ENCODE measurements at places on chromosomes 5 and 9.

DNA sequence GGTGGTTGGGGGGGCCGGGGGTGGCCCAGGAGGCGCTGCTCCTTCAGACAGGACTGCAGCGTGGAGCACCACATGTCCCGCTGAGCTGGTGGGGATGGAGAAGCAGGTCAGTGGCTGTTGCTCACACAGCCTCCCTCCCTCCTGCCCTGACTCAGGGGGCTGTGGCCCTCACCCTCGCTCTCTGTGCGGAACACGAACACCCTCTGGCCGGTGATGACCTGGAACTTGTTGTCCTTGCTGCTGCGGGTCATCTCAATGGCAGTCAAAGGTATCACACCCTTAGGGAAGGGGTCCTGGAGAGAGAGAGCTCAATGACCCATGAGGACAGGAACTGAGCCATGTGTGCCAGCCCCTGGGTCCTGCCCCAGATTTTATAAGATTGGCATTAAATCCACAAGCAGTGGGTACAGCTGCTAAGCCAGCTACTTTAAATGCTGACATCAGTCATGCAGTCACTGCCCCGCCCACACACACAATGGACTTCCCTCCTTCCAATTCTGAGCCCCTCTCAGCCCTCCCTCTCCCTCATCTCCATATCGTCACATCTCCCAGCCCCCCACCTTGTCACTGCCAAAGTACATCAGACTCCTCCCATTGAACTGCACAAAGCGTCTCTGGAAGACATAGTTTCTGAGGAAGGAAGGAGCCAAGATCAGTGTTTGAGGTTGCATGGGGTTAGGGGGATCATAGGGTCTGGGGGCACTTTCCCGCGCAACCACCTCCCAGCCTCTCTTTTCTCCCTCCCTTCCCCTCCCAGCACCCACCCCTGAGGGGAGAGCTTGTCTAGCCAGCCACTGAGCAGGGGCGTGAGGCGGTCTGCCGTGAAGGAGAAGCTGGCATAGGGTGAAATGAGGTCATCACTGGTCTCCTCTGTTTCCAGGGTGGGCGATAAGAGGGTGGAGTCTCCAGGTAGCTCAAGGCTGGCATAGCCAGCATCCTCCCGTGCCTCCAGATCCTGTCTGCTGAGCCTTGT is 8.9 kb downstream of the ARAP3 start:
- DNase-seq: no peak

- no peak for DNase-seq
Measured at GRCh38 chr5:1042626-1043025, 34.0 kb downstream of the NKD2 start.

- DNase-seq: no peak
Measured at GRCh38 chr9:134339183-134339806, 13.0 kb downstream of the RXRA start.

GRCh38 chr9:20286969-20287368 is 335.3 kb downstream of the MLLT3 start:
- DNase-seq: no peak

DNA sequence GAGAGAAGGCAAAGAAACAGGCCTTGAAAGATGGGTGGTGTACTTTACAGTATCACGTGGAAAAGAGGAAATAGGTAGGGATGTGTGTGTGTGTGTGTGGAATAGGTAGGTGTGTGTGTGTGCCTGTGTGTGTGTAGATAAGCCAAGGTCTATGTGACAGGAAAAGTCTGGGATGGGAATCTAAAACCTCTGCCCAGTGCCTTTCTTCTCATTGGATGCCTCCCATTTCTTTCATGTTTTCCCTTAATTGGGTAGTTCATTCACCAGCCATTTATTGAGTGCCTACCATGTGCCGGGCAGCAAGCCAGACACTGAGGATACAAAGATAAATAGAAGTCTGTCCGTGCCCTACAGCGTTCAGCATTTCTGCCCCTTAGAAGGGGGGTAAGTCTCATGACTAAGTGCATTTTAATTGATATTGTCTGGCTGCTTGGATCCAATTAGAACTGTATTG is 1.0 kb downstream of the URM1 start:
- DNase-seq: no peak

DNA sequence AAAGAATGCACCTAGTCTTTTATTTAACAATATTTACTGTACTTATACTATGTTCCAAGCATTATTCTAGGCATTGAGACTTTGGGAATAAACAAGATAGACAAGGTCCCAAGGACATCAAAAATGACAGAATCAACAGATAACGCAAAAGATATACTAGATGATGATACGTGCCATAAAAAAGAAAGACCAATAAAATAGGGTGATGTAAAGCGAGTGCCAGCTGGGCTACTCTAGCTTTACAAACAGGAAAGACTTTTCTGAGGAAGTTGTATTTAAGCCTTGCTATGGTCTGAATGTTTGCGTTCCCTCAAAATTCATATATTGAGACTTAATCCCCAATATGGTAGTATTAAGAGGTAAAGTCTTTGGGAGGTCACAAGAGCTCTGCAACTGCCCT is 310.2 kb upstream of the RGMB start:
- no peak for DNase-seq

DNA sequence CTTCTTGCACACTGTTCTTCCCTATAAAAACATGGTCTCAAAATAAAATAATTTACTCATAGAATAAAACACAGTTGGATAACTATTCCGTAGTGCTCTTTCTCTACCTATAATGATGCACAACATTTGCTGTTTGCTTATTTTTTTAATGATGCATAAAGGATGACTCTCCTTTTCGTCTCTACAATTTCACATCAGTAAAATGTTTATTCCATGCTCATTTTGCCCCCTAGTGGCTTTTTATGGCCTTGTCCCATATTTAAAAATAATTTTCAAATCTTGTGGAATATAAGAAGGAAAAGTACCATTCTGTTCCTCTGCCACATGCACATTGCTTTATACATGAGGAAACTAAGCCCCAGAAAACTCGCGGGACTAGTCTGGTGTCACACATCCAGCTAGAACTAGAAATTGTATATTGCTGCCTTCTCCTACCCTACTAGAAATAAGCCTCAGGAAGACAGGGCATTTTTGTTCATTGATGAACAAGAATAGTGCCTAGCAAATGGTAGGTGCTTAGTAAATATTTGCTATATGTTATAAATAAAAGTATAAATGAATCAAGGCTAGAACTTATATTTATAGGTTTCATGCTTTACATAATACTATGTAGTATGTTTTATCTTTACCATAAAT is 12.7 kb downstream of the KCTD16 start:
- peak; percentile 36 for DNase-seq

DNA sequence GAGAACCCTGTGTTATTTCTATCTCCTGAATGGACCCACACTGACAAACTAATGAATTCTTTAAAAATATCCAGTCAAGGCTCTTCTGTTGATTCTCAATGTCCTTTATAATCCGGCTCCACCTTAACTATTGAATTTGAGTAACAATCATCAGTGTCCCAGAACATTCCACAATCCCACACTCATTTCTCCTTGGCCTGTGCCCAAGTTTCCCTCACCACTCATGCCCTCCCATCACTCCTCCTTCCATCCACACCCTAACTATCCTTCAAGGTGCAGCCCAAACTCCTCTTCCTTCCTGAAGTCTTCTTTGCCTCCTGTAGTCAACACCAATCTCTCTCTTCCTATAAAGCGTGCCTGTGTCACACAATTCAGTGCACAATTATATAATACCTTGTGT is 106.1 kb downstream of the NUDT12 start:
- no peak for DNase-seq

DNA sequence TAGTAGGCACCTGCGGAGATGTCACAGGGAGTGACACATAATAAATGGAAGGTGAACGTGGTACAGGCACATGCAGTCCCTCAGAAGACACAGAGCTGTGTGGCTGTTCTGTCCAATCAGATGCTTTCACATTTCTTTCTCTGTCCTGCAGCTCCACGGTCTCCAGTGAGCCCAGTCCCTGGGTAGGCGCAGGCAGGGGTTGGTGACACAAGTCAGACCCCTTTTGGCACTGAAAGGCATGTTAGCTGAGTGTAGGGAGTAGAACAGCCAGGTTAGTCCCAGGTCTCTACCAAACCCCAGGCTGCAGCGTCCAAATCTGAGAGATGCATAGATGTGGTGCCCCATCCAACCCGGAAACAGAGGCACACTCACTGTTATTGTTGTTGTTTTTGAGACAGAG is 2.8 kb downstream of the SLC31A2 start:
- no peak for DNase-seq

GRCh38 chr9:72464857-72465592 is 56.4 kb upstream of the TMC1 start:
- no peak for DNase-seq
